ENCODE measurements at places on chromosomes 12 and 14.

DNA sequence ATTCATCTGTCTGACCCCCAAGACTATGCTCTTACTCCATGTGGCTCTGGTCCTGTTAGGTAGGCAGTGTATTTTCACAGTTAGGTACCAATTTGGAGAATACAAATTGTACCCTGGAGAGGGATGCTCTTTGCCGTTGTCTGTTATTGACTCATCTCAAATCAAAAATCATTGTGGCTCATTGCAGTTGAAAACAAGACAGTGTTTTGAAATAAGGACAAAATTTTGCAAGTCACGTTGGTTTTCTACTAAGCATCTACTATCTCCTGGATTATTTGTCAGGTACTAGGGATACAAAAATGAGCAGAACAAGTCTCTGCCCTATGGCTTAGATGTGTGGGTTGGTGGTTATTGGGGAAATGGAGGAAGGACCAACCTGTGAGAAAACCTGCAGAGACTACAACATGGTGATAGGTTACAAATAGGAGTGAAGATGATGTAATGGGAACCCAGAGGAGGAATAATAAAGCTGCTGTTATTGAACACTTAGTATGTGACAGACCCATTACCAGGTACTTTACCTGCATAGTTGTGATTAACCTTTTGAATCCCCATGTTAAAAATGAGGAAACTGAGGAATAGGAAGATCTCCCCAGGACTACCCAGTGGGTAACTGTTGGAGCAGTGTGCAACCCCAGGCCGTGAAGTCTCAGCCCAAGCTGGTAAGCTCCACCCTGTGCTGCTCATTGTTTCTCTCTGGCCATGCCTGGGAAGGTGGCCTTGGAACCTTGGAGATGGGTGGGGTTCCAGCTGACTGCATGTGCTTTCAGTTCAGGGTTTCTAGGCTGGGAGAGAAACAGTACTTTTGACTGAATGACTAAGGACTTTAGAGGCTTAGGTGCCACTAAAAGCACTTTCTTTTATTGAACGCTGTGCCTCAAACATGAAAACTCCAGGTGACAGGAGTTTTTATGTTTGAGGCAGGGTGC, 72.9 kb upstream of the SRSF5 start:
- DNase-seq = no peak

- DNase-seq = no peak
Measured at GRCh38 chr12:102435827-102436436, 44.4 kb downstream of the IGF1 start.

DNA sequence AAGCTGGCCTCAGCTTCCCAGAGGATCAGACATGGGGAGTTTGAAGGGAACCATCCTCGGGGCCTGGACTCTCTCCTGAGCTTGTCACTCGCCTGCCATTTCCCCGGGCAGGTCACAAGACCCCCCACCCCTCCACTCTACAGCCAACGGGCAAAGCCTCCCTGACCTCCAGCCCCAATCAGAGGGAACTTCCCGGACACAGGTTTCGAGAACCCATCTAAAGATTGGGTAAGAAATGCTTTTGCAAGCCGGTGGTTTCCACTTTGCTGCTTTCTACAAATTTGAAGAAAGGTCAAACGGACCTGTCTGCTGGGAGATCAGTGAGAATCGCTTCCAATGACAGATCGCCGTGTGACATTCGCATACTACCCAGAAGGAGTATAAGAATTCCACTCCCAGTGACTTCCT, 89.6 kb downstream of the SCARB1 start:
- no peak for DNase-seq

DNA sequence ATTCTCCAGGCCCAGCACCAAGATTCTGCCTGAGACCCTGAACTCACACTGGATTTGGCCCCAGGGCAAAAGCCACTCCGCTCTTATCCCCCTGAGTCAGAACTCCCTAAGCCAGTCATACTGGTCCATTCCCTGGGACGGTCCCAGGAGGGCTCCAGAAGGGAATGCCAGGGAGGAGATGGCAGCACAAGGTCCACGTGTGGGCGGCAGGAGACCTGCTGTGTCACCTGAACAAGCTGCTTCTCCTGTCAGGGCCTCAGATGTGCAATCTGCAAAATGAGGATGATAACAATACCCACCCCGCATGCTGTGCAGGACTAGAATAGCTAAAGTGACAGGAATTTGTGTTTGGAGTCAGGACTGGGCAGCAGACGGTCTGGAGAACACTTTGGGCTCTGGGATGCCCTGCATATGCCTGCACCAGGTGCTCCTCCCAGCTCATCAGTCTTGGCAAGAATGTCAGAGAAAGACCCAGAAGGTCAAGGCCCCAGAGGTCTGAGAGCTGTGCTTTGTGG, 40.3 kb downstream of the CMKLR1 start:
- DNase-seq = no peak

DNA sequence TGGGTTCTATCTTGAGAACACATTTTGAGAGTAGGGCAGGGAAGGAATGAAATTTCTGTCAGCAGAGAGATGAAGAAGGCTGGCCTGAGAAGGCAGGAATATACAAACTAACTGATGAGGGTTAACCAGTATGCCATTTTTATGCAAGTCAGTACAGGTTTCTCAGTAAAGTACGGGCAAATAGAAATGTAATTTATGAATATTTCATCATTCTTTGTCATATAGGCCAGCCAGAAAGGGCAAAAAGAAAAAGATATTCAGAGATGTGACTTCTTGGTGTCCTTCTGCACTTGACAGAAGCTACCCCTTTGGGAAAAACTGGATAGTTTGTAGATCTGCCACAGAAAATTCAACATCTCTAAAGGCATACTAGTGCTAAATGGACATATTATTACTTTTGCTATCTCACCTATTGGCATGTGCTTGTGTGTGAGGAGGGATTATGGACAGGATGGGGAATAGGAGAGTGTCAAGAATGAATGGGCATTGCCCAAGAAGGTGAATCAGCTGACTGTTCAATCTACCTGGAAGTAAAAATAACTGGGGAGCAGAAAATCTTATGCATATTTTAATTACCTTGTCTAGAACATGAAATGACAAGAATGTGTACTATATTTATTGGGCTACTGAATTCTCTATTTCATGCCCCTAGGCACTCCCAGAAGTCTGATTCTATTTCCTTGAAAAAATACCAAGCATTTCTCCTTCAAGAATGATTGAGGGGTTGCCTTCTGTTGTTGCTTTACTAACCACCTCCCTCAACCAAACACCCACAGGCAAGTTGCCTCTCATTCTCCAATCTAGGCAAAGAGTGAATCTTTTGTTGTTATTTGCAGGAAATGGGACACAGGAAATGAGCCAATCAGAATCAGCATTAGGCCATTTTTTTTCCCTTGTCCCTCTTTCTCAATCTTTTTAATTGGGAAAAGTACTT, 175.1 kb upstream of the SLC38A2 start:
- DNase-seq = no peak

DNA sequence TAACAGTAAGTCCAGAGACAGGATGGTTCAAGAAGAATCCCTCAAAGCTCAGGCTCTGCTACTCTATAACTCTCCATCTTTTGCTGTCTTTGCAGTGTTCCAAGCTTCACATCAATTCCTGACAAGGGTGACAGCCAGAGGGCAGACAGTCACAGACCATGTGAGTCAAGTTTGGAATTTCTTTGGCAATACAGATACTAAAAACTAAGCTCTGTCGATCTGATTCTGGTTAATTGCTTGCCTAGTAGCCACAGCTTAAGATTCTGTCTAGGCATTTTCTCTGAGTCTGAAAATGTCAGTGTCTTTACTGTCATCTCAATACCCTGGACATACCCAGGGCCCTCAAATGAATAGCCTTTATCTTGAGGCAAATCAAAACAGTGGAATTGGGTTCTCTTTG, 153.7 kb downstream of the CEP128 start:
- DNase-seq = no peak

DNA sequence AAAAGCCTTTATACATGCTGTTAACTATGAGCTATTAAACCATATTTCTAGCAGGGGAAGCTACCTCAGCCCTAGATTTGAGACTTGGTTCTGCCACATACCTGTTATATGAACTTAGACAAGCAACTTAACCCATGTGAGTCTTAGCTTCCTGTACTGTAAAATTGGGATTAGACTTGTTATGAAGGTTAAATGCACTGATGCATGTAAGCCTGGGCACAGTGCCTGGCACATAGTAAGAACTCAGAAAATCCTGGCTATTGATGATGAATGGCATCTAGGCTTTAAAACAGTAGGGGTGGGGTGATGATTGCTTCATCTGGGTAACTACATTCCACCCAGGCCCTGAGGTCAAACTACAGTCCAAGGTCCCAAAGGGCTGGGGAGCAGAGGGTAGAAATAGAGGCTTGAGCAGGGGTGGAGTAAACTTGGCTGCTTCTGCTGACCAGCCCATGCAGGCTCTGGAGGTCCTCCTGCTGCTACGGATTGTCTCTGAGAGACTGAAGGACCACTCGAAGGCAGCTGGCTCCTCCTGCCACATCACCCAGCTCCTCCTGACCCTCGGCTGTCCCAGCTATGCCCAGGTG, 11.3 kb downstream of the ESPL1 start:
- no peak for DNase-seq

DNA sequence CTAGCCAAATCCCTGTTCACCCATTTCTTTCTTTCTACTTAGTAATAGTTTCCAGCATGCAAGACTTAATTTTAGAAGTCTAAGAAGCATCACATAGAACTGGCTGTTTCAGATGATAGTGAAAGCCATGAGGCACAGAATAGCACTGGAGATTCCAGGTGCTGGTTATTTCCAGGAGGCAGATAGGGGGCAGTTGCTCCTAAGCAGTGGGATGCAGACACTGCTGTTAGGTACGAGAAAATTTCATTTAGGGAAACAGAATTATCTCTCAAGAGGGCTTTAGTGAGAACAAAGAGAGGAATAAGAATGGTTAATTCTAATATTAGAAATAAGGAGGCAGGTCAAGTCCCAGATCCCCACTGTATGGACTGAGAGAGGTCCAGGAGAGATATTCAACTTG, 3.6 kb upstream of the MDGA2 start:
- DNase-seq = no peak

DNA sequence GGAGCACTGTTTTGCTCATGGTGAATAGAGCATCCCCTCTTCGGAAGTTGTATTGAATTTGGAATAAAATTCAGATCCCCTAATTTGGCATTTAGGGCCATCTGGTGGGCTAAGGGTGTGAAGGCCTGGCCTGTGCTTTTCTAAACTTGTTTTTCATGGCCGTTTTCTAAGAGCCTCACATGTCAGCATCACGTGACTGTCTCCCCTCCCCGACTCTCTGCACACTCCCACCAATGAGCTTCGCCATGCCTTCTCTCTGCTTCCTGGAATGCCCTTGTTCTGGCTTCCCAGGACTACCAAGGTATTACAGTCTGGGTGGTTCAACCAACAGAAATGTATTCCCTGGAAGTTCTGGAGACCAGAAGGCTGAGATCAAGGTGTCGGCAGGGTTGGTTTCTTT, 85.3 kb downstream of the PRIMA1 start:
- no peak for DNase-seq

DNA sequence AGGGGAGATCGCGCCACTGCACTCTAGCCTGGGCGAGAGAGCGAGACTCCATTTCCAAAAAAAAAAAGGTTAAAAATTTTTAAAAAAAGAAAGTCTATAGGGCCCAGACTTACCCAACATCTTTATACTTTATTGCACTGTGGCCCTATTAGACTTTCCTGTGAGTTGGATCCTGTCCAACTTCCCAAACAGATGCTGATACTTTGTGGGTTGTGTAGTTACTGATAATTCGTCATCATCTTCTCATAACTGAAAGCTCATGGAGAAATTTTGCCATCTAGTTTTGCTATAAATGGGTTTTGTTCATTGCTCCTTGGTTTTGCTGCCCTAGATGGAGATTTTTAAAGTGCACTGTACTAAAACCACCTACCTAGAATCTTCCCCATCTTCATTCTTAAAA, 31.1 kb downstream of the APOBEC1 start:
- no peak for DNase-seq

DNA sequence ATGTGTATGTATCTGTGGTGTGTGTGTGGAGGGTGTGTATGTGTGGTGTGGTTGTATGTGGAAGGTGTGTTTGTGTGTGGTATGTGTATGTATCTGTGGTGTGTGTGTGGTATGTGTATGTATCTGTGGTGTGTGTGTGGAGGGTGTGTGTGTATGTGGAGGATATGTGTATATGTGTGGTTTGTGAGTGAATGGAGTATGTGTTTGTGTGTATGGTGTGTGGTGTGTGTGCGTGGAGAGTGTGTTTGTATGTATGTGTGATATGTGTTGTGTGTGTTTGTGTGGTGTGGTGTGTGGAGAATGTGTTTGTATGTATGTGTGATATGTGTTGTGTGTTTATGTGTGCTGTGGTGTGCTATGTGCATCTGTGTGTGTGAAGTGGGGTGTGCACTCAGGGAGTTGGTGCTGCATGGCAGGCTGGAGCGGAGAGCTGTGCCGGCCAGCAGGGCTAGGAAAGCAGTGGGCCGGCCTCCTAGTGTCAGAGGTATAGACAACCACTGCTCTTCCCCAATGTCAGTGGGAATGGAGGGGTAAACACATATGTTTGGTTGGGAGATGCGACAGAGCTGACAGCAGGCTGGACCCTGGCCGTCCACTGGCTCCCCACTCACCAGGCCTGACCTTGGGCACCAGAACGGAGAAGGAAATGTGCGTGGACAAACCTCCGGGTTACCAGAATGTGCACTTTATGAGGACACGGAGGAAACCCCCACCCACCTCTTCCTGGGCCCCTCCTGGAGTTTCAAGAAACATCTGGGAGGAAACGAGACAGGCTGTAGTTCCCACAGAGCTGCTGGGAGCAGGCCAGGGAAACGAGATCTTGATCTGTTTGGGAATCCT, 60.7 kb downstream of the CLMN start:
- no peak for DNase-seq

DNA sequence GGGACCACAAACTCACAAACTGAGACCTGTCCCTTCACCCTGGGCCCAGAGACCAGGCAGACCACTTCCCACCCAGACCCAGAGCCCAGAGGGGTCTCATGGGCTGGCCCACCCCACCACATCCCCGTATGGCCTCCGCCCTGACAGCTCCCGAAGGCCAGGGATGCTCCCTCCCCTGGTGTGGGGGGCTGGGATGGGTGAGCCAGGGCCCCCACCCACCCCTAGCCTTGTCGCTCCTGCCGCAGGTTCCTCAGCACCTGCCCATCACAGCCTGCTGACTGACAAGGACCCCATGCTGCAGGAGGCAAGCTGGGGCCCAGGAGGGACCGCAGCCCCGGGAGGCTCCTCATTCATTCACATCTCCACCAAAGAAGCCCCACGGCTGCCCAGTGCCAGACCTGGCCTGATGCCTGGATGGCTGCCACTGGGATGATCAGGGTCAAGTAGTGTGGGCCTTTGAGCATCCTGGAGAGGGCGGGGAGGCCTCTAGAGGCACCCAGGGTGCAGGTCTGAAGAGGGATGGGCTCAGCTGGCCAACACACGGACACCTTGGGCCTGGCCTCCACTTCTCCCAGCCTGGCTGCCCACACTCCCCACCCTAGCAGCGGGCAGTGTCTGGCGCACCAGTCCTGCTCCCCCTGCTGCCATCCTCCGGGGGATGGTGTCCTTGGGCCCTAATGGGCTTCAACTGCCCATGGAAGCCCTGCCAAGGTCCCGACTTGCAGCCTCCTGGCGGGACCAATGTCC, 24.7 kb upstream of the GPR132 start:
- no peak for DNase-seq

- no peak for DNase-seq
Measured at GRCh38 chr14:28983279-28983678, 216.7 kb downstream of the FOXG1 start.

GRCh38 chr12:58268069-58268468, 326.7 kb downstream of the ATP23 start:
- no peak for DNase-seq
